ENCODE measurements at places on chromosomes 13 and 19. TPM values are rescaled to one million over a fixed set of nuclear protein-coding genes. Genes with fewer than 3 reads are reported as not detected.

The PSG6 gene
- total RNA-seq = not detected

The ADM5 gene
- 0.84 TPM for total RNA-seq

The CGB8 gene
- total RNA-seq = not detected

The HSPB6 gene
- total RNA-seq = 662 TPM

The SSC5D gene
- total RNA-seq = 3.4 TPM

The ZNF433 gene
- 2.6 TPM for total RNA-seq

The LMO7 gene
- 392 TPM for total RNA-seq

The CEACAM20 gene
- total RNA-seq = not detected

The C3 gene
- 482 TPM for total RNA-seq

The RETN gene
- 1.2 TPM for total RNA-seq

The ZNF566 gene
- 11.5 TPM for total RNA-seq

The NKG7 gene
- total RNA-seq = 3.5 TPM

The CCDC194 gene
- total RNA-seq = not detected

The PSG7 gene
- total RNA-seq = not detected

The PBX4 gene
- total RNA-seq = not detected

The FFAR3 gene
- 0.14 TPM for total RNA-seq

The ZNF223 gene
- 2.4 TPM for total RNA-seq

The POSTN gene
- 4.4 TPM for total RNA-seq

The CYP2A7 gene
- not detected for total RNA-seq

The ERICH4 gene
- total RNA-seq = not detected

The RFPL4AL1 gene
- not detected for total RNA-seq

The ZSWIM9 gene
- 6.6 TPM for total RNA-seq

The CCDC169 gene
- not detected for total RNA-seq

The ZNF229 gene
- total RNA-seq = 7.3 TPM

The TMTC4 gene
- total RNA-seq = 9.9 TPM

The LRRC63 gene
- not detected for total RNA-seq

The ATP4B gene
- total RNA-seq = not detected

The MPV17L2 gene
- 12.0 TPM for total RNA-seq

The LILRB5 gene
- total RNA-seq = 8.5 TPM

The LDLR gene
- 12.8 TPM for total RNA-seq

The CD70 gene
- not detected for total RNA-seq
